M059J (cell line): ENCODE measurements at places on chromosomes 3 and 15. TPM values are rescaled to one million over a fixed set of nuclear protein-coding genes. Genes with fewer than 3 reads are reported as not detected.

Gene RUBCN
- total RNA-seq, result 38.7 and 53.1 TPM in 2 replicates

Gene TM4SF18
- total RNA-seq, result 19.7 and 25.4 TPM in 2 replicates

Gene TMEM207
- total RNA-seq, result not detected in 2 replicates

Gene PPARG
- 1.6 and 7.0 TPM in 2 replicates for total RNA-seq
